ENCODE measurements at places on chromosomes 4 and X. TPM values are rescaled to one million over a fixed set of nuclear protein-coding genes. Genes with fewer than 3 reads are reported as not detected.

Gene TRIM60
- not detected for total RNA-seq

DNA sequence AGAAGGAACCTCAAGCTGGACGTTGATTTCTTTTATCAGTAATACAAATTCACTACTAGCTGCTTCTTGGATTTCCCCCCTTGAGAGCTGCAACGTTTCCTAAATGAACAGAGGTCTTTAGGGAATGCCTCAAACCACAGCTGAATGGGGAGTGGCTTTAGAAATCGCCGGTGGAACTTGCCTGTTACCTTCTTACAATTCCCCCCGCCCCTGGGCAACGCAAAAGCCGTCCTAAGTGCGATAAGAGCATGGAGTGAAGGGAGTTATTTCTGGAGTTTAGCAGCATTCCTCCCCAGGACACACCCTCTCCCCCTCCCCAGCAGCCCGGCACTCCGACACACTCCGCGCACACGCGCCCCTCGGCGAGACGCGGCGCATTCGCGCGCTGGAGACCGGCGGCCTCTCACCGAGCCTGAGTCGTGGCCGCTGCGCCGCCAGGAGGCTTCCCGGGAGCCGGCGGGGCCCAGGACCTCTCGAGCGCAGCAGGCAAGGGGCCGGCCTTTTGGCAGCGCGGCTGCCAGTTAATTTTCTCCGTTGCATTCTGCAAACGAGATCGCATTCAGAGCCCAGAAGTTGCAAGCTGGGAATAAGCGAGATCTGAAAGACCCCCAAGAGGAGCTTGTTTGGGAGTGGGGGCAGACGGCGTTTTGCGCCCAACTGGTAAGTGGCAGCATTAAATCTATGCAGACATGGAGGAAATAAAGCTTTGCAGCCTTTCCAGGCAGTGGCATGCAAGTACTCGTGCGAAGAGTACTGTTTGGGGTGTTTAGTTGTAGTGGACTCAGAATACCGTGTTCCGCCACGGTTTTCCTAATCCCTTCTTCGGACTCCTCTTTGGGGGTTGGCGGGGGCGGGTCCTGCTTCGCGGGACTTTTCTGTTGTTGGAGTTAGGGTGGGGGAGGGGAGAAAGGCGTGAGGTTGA lies 134.7 kb downstream of the PALLD start:
- ATAC-seq, result no peak

- ATAC-seq, result no peak
These were observed 20.7 kb downstream of the RAB40AL start for GRCh38 chrX:102957751-102958150.

GRCh38 chrX:17456526-17456925 lies 81.5 kb downstream of the NHS start:
- no peak for ATAC-seq

DNA sequence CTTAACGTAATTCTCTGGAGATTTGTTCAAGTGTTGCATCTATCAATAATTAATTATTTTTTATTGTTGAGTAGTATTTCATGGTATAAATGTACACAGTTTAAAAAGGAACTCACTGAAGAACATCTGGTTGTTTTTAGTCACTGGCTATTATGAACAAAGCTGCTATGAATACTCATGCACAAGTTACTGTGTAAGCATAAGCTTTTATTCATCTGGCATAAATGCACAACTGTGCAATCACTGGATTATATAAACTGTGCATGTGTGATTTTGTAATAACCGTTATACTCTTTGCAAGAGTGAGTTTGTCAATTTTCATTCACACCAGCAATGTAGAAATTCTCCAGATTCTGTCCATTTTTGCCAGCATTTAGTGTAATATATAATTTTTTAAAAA lies 43.8 kb upstream of the UBQLN2 start:
- ATAC-seq, result no peak

- ATAC-seq, result no peak
These were observed 10.8 kb upstream of the PHKA2 start for GRCh38 chrX:18994713-18995112.

Measured in activated T-helper 17 cell treated with anti-CD3 and anti-CD28 coated beads, Interleukin-2, amount 50 U/mL, for 72 hours (primary cell).